Sciatic nerve (tissue), 2 donors: ENCODE measurements at places on chromosomes 7 and 10.

DNA sequence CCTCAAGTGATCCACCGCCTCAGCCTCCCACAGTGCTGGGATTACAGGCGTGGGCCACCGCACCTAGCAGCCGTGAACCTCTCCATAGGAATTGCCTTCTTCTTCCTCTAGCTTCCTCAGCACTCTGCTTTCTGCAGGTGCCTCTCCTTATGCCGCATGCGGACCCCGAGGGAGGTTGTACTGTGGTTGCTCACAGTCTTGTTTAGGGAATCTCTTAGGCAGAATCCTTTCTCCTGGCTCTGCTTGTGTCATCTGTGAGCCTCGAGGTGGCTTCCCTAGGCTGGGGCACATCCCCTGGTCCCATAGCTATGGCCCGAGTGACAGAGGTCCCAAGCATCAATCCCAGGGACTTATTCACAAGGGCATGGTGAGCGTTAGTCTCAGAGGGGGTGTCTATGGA is 33.2 kb upstream of the GIMAP8 start:
- peak; percentile 22 for DNase-seq

DNA sequence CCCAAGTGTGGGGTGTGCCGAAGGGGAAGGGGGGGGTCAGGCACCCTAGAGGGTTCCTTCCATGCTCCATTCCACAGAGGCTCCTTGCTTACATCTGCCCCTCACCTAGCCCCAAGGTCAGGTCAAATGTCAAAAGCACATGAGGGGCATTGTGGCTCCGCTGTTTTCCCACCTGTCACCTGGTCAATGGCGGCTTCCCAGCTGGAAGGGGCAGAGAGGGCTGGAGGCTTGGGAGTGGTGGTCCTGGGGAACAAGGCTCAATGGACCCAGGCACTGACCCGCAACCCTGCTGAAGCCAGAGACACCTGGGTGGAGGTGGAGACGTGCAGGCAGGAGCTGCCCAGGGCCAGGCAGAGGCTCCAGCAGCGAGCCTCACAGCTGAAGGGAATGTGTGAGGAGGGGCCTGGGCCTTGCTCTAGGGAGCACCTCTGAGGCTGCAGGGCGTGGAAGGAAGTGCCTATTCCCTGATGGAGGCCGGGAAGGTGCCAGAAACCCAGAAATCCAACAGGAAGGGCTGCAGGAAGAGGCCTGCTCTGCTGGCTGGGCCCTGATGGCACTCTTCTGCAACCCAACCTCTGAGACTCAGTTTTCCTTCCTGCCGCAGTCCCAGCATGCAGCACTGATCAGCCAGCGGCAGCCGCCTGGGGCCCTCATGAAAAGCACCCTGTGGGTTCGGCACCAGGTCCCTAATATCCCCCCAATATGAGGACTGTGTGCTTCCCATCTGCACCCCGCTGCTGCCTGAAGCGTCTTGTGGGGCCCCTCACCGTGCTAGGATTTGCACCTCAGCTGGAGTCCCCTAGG is 16.0 kb downstream of the RASGEF1A start:
- DNase-seq, result peak; percentile 38

- peak; percentile 67 for DNase-seq
Measured at GRCh38 chr10:4514445-4515108, 311.4 kb upstream of the AKR1E2 start.

- no peak for DNase-seq
Measured at GRCh38 chr10:103618575-103619423, 125.3 kb downstream of the NEURL1 start.

- peak; percentile 15 for DNase-seq
Measured at GRCh38 chr7:44393238-44394111, 68.1 kb upstream of the CAMK2B start.
